ENCODE measurements at places on chromosomes 16 and 17.

DNA sequence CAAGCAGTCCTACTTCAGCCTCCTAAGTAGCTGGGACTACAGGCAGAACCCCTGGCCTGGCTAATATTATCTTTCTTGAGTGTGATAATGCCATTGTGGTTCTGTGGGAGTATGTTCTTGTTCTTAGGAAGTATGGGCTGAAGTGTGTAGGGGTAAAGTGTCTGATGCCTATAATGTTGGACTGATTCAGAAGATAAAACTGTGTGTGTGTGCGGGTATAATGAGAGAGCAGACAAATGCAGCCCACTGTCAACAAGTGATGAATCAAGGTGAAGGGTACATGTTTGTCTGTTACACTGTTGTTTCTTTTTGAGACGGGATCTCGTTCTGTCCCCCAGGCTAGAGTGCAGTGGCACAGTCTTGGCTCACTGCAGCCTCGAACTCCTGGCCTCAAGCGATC lies 127.5 kb downstream of the CLEC16A start:
- no peak for DNase-seq

DNA sequence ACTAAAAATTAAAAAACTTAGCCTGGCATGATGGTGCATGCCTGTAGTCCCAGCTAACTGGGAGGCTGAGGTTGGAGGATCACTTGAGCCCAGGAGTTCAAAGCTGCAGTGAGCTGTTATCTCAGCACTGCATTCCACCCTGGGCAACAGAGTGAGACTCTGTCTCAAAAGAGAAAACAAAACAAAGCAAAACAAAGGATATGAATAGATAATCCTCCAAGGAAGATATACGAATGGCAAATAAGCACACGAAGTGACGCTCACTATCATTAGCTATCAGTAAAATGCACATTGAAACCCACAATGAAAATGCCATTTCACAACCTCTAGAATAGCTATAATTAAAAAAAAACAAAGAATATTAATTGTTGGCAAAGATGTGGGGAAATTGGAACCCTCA lies 386.2 kb upstream of the CCL2 start:
- no peak for DNase-seq

DNA sequence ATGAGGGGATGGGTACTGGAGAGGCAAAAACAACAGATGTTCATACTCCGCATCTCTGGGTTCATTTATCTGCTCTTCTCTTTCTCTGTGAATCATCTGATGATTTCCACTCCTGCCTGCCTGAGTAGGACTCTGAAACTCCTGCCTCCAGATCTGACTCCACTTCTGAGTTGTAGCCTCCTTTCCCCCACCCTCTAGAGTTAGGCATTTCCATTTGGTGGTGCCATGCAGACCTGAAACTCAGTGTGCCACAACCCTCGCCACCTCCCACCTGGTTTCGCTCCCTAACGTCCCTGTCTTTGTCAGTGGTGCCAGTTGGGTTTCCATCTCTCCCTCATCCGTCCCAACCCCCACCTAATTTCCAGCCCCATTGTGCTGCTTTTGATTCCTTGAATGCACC lies 126.2 kb downstream of the PRKCB start:
- DNase-seq = no peak

GRCh38 chr17:27545562-27546229 lies 85.3 kb upstream of the LGALS9 start:
- DNase-seq = no peak

DNA sequence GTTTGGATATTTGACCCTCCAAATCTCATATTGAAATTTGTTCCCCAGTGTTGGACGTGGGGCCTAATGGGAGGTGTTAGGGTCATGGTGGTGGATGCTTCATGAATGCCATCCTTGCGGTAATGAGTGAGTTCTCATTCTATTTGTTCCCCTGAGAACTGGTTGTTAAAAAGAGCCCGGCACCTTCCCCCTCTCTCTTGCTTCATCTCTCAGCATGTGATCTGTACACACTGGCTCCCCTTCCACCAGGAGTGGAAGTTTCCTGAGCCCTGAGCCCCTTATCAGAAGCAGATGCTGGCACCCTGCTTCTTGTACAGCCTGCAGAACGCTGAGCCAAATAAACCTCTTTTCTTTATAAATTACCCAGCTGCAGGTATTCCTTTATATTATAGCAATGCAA lies 25.6 kb downstream of the PIK3R6 start:
- no peak for DNase-seq

DNA sequence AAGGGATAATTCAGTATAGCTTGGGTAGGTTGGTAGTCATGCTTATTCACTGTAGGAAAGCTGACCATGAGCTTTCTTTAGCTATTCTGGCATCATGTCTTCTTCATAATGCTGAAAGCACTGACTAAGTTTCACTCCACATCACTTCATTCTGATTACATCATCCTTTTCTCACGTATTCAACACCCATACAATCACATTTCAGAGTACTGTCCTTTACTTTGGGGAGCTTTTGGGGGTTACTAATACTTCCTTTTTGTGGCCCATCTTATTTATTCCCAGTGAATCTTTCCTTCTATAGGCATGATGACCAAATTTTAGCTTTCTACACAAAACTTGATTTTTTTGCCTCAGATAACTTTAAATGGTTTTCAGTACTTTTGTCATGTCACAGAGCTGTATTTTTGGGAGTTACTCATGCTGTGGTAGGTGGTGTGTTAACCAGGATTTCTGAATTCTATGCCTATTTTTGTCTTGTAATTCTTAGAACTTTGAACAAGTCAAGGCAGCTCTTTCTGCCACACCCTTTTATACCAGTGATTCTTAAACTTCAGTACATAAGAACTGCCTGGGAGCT lies 23.5 kb downstream of the TADA2A start:
- no peak for DNase-seq

DNA sequence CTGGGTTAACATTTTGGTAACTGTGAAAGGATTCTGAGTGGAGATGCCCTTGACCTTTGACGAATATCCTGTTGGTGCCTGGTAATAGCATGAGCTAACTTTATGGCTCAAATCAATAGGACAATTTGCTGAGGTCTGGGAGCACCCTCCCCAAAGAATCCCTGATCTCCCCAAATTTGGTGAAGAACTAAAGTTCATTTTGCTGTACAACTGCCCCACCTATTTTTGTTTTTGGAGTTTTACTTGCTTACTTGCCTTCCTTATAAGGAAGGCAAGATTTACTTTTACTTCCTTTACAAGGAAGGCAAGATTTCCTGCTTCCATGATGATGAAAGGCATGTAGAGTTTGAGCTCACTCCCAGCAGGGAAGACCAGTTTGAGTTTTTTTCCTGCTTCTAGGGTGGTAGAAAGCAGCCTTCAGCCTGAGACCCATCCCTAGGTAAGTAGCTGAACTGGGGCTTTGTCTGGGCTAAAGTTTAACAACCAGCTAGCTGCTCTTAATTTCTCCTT lies 2.8 kb downstream of the KRTAP4-9 start:
- no peak for DNase-seq

DNA sequence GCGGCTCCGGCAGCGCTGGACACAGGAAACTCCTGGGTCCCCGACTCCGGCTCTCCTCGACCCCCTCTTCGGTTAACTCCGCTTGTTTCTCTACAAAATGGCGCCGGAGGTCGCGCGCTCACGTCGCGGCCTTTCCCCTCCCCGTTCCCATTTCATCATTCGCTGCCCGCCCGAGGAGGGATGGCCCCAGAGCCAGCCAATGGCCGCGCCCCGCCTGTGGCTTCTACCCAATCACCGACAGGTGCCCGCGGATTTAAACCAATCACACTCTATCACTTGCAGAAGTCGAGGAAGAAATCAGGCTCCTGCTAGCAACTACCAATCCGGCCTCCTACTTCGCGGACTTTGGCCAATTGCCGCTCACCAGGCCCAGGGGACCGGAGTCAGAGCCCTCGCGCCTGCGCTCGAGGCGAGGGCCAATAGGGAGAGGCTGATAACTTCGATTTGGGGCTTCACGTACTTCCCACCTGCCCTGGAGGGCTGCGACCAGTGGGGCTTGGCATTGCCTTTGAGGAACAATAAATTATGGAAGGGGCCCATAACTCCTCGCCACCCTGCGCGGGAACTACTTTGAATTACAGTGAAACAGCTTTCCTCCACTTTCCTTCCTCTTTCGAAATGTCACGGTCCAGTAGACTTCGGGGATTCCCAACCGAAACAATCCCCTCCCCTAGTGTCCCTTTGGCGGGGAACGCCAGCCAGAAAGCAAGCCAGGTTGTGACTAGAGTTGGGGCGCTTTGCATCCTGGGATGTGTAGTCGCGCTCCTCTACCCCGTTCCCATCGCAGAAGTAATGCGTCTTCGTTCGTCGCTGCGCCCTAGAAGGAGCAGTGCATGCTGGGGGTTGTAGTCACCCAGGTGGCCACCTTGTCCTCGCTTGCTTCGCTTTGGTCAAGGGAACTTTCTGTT lies at the start of gene CNOT1:
CNOT1 (minus strand) TSS at position 94 of the 908 bp plus-strand sequence. CDS start 30,489 bp downstream, outside the sequence.
- DNase-seq = peak; percentile 98

DNA sequence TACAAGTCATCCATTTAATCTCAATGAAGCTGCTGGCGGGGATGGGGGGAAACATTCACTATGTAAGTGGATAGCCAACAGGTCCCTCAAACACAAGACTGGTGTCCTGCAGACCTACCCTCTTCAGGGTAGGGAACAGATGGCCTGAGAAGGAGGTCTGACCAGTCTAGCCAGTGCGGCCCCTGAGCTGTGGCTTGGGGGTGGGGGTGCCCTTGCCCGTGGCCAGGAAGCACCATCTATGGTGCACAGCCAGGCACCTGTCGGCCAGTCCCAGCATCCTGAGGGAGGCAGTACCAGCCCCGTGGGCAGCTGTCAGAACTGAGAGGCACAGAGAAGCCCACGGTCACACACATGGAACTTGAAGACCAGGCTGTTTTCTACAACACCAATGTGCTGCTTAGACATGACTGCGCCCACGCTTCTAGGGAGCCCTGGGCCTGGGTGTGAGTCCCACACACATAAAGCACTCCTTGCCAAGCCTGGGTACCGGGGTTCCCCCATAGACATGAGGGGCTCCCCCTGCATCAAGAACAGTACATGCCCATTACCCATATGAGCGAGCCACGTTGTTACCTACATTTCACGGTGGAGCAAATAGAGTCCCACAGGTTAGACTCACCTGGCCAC lies 40.9 kb downstream of the RMI2 start:
- no peak for DNase-seq

GRCh38 chr16:11634312-11634711 lies 33.9 kb upstream of the SNN start:
- DNase-seq = no peak

GRCh38 chr16:19967561-19967960 lies 82.9 kb upstream of the GPRC5B start:
- DNase-seq = no peak

GRCh38 chr17:48113201-48113676 lies 5.7 kb downstream of the SNX11 start:
- DNase-seq = no peak

DNA sequence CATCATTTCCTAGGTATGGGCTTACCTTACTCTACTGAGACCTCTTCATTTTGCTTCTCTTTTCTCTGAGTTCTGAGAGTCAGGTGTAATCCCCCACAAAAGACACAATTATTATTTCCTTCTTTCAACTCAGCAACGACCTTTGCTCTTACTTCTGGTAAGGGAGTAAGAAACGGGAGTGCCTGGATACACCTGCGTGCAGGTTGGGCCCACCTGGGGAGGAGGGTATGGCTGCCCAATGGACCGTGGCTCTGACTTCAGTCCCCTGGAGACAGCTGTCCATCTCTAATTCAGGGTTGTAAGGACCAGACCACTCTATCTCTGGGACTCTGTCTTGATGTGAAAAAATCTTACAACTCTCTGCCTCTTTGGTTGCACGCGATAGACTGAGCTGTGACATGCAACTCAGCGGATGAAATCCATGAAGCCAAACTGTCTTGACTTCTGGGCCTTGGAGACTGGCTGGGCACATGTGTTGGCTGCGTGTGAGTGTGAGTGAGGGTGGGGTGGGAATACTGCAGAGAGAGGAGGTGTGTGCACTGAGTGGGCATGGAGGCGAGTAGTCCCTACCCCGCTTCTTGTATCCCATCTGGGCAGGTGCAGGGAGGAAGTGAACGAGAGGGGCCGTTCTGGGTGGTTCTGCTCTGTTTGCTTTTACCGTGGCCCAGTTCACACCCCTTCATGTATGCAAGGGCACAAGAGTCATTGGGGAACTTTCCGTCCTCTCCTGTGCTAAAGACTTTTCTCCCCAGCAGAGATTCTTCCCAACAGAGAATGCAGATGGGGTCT lies 1.2 kb downstream of the TMEM238L start:
- no peak for DNase-seq

GRCh38 chr17:79647456-79647915 lies 36.6 kb upstream of the RBFOX3 start:
- no peak for DNase-seq

DNA sequence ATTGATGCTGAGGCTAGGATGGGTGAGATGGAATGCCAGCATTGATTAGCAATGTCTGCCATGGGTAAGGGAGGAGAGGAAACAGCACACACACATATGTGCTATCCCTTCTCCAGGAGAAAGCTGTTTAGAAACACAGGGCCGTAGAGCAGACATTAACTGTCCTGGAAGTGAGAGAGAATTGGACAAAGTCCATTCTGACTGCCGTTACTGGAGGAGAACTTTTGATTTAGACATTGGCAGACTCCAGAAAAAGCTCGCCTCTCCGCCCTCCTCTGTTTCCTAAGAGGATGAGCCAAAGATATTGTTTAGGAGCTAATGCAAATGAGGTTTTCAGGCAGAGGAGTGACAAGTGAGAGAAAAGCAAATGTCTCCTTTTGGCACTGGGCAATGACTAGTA lies 237.0 kb downstream of the HAPSTR1 start:
- no peak for DNase-seq

All from globus pallidus (tissue), 1 donor.